GM18507 (cell line): ENCODE measurements at places on chromosomes 12 and 14.

DNA sequence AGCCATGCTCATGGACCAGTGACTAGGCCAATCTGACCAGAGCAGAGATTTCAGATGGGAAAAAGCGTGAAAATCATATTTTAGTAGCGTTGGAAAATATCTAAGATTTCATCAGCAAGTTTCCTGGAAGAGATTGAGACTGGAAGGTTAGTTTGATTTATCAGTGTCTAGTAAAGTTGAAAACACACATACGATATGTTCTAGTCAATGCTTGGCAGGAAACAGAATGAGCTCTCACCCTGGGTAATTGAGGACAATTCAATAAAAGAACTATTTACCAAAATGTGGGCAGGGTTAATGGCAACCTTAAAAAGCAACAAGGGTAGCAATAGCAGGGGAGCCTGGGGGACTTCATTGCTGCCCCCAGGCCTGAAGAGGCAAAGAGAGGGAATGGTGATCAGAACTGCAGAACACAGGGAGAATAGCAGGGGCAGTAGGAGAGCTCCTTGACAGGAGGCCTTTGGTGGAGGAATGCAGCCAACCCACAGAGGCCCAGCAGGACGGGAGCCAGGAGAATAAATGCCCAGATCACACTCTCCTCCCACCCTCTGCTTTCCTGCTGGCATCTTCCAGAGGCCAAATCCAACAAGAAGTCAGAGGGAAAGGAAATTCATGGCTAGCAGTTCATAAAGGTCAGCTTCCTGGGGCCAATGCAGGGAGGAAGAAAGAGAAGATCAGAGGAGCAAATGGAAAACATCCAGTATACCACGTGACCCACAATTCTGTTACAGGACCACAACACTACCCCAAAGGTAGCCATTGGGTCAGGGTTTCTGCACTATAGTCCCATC lies 27.6 kb upstream of the LRP6 start:
- DNase-seq = no peak

DNA sequence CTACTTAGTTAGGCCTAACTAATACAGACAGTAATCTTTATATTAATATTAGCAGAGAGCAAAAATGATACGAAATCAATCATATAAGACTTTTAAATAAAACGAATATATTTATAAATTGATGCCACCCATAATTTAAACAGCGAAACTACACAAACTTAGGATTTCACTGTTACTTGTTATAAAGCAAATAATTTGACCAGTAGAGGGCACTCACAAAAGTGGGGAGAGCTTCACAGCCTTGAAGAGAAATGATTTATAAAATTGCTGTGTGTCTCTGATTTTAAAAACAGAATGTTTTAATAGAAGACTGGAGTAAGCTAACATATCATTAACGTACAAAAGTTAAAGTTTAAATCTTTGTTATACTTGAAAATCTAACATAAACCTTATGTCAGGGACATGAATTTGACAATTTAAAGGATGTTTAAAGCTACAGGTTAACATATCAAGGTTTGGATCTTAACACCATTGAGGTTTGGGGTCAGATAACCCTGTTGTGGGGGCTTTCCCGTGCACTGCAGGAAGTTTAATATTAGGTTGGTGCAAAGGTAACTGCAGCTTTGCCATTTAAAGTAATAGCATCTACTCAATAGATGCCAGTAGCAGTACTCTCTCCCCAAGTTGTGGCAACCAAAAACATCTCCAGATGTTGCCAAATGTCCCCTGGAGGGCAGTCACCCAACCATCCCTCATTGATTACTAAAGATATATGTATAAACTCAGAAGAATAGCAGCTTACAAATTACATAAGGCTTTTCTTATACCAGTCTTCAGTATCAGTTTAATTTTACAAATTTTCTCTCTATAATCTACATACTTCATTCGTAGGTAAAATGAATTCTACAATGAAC lies 9.3 kb downstream of the KRAS start:
- DNase-seq = no peak

GRCh38 chr12:106418970-106419369 lies 61.4 kb downstream of the POLR3B start:
- DNase-seq = no peak

- no peak for DNase-seq
Observed at GRCh38 chr12:79555028-79555925, 135.5 kb downstream of the PAWR start.

GRCh38 chr12:108442067-108442466 lies 73.0 kb upstream of the FICD start:
- DNase-seq = no peak

DNA sequence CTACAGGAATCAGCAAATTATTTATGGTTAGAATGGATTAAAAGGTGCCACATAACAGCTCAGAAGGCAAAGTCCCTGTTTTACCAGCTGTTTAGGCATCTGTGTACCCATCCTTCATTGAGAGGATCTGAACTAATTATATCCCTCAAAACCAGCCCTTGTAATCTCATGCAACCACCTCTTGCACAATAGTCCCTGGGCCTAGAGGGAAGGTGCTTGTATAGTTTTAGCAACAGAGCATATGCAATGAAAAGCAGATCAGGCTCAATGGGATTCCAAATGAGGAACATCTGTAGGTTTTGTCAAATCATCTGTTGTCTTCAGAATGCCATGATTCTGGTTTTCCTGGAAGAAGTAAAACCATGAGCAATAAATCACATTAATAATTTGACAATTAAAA lies 26.0 kb upstream of the GLIPR1L2 start:
- DNase-seq = no peak

DNA sequence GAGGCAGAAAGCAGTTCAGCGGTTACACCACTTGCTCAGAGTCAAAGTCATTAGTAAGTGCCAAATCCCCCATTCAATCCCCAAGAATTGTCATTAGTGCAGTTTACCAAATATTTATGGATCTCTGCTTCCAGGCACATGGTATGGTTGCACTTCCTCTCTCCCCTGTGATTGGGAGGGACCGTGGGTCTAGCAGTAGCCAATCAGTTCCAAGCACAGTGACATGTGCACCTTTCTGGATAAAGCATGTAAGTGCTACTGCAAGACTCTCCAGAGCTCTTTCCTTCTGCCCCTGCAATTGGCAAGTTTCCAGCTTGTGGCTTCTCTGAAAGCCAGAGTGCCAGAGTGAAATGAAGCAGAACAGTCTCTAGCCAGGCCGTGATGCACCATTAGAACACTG lies 85.3 kb upstream of the FLRT2 start:
- DNase-seq = no peak

DNA sequence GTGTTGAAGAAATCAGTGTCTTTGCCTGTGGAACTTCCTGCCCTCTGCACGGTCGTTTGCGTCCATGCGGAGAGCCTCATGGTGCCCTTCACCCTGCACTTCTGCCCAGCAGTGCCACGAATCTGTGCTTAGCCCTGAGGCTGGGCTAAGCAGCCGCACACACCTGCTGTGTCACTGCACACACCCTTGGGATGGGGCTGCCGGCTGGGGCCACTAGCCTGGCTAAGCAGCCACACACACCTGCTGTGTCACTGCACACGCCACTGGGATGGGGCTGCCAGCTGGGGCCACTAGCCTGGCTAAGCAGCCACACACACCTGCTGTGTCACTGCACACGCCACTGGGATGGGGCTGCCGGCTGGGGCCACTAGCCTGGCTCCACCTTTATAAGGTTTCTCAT lies 188.5 kb downstream of the KIF26A start:
- no peak for DNase-seq

- DNase-seq = no peak
Observed at GRCh38 chr14:73472185-73473114, 14.1 kb upstream of the NUMB start.

- no peak for DNase-seq
Observed at GRCh38 chr12:64687816-64688215, 71.4 kb downstream of the GNS start.

- no peak for DNase-seq
Observed at GRCh38 chr14:59148334-59148900, 40.0 kb upstream of the DAAM1 start.

- DNase-seq = no peak
Observed at GRCh38 chr14:103738701-103739451, 23.3 kb downstream of the ZFYVE21 start.
